ENCODE measurements at places on chromosomes 13 and 19.

GRCh38 chr19:489418-490196 is 6.7 kb upstream of the MADCAM1 start:
- ATAC-seq = peak; percentile 43

DNA sequence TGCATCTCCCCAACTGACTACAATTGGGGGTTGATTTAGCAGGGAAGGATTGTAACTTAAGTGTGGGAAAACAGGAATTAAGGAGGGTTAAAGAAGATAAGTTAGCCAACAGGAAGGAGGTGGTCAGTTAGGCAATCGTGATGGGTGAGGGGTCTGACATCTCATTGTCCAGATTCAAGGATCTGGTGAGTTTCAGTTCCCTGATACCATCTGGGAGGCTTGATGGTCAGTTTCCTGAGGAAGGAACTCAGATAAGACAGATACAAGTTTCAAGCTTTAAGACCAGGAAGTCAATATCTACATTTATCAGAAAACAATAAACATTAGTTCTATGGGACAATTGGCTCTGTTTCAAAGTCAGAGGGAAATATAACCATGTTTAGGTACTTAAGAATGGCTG is 601.8 kb downstream of the SLITRK6 start:
- ATAC-seq = no peak

- ATAC-seq = no peak
Observed at GRCh38 chr13:31101472-31102170, 60.1 kb downstream of the HSPH1 start.

DNA sequence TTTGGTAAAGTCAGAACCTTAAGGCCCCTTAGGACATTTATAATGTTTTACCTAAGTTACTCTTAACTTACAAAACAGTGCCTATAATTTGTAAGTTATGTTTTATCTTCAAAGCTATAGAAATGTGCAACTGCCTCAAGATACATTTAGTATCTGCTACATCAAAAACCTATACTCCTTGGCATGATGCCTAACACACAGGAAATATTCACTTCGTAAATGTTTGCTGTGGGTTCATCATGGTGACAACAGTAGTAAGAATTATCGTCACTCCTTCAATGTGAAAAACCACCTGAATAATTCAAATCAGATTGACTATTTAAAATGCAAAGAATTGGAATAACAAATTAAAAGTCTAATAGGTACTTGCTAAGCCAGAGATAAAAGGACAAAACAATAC is 184.1 kb downstream of the DIAPH3 start:
- no peak for ATAC-seq

GRCh38 chr13:63843766-63844699 is 2428.4 kb upstream of the PCDH20 start:
- ATAC-seq = no peak

DNA sequence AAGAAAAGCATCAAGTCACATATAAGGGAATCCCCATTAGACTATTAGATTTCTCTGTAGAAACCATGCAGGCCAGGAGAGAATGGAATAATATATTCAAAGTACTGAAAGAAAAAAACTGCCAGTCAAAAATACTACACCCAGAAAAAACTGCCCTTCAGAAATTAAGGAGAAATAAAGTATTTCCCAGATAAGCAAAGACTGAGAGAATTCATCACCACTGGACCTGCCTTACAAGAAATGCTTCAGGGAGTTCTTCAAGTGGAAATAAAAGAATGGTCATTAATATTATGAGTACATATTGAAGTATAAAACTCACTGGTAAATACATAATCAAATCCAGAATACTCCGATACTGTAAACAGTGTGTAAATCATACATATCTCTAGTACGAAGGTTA is 35.9 kb downstream of the VWA8 start:
- ATAC-seq = no peak

DNA sequence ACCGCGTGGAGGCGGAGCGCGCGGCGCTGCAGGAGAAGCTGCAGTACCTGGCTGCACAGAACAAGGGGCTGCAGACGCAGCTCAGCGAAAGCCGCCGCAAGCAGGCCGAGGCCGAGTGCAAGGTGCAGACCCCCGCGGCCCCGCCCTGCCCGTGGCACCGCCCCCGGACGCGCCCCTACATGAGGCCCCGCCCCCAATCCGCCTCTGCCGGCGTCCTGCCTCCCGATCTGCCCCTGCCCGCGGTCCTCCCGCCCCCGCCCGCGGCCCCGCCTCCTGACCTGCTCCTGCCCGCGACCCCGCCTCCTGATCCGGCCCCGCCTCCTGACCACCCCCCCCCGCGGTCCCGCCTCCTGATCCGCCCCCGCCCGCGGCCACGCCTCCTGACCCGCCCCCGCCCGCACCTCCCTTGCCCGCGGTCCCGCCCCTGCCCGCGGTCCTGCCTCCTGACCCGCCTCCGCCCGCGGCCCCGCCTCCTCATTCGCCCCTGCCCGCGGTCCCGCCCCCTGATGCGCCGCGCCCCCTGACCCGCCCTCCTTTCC is 11.7 kb downstream of the PRR36 start:
- ATAC-seq = peak; percentile 55

DNA sequence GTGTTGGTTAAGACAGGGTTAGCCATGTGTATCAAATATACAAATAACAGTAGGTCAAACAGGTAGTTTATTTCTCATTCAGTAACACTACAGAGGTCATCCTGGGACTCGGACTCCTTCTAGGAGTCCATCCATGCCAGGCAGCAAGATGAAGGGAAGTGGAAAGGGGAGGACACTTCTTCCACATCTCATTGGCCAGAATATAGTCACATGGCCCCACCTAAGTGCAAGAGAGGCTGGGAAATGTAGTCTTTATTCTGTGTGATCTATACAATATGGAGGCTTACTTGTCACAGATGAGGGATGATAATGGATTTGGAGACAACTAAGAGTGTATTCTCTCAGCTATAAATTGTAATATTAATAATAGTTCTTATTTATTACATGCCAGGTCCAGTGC is 31.1 kb downstream of the RDH8 start:
- ATAC-seq = no peak

DNA sequence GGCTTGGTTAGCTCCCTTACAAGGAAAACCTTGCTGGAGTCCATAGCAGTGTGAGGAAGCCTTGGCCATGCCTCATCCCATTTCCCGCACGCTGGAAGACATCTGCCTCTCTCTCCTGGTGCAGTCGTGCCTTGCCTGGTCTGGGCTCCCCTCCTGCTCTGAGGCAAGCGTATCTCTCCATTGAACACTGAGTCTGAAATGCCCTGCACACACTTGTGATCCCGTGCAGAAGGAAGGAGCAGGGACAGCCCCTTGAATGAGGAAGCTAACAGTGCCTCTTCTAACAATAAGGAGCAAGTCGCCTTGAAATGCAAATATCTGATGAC is 407 bp upstream of the ZNF440 start:
- no peak for ATAC-seq

- peak; percentile 82 for ATAC-seq
Observed at GRCh38 chr13:27573265-27573664, 47.1 kb downstream of the LNX2 start.

GRCh38 chr13:73664851-73665250 is 469.4 kb downstream of the KLF12 start:
- no peak for ATAC-seq

DNA sequence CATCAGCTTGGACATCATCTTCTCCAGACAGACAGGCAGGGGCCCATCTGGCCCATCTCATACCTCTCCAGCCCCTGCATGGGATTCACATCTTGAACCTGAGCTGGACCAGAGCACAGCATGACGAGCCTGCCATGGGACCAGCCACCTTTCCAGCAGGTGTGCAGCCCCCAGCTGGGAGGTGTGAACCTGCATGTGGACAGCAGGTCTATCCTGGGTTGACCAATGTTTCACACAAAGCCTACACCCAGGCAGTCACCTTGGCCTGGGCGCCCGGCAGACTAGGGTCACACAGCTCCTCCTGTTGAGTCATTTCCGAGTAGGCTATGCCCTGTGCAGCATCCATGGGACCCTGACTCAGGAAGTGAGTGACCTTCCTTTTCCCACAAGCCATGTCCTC is 41.4 kb downstream of the MAU2 start:
- ATAC-seq = no peak

GRCh38 chr13:74061926-74062595 is 72.1 kb downstream of the KLF12 start:
- no peak for ATAC-seq

DNA sequence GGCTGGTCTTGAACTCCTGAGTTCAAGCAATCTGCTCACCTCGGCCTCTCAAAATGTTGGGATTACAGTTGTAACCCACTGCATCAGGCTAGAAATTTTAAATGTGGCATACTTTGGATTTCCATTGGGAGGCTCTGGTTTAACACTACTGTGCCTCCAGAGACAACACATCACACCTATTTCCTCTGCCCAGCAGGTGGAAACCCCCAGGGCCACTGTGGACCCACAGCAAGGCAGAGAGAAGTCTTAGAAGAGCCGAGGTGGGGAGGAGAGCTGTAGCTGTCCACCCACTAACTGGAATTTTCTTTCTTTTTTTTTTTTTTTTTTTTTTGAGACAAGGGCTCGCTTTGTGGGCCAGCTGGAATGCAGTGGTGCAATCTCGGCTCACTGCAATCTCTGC is 39.4 kb downstream of the IER2 start:
- ATAC-seq = no peak

DNA sequence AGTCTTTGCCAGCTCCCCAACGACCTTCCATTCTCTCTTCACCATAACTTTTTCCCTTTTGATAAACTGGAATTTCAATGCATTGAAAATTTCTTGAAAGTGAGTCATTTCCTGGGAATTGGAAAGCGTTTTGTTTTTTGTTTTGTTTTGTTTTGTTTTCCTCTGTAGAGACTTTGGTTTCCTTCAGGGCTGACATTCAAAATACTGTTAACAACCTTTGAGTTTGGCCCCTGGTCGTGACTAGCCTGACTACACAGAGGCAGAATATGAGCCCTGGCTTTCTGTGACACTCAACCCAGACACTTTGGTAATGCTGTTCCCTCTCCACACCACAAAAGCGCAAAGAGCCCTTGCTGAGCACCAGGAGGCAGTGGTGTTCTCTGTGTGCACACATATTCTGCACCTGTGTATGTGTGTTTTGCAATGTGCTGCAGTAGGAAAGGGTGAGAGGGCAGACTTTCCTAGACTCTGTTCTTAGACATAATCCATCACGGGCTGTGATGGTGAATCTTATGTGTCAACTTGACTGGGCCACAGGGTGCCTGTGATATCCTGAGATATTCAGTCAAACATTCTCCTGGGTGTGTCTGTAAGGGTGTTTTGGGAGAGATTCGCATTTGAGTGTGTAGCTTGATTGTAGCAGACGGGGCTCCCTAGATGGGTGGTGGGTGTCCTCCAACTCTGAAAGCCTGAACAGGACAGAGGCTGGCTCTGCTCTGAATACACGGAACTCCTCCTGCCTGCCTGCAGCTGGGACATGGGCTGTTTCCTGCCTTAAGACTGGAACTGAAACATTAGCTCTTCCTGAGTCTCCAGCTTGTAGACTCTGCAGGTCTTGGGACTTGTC is 29.5 kb upstream of the ANKRD10 start:
- peak; percentile 85 for ATAC-seq

GRCh38 chr19:1618157-1619093 is 13.2 kb upstream of the UQCR11 start:
- ATAC-seq = peak; percentile 51

DNA sequence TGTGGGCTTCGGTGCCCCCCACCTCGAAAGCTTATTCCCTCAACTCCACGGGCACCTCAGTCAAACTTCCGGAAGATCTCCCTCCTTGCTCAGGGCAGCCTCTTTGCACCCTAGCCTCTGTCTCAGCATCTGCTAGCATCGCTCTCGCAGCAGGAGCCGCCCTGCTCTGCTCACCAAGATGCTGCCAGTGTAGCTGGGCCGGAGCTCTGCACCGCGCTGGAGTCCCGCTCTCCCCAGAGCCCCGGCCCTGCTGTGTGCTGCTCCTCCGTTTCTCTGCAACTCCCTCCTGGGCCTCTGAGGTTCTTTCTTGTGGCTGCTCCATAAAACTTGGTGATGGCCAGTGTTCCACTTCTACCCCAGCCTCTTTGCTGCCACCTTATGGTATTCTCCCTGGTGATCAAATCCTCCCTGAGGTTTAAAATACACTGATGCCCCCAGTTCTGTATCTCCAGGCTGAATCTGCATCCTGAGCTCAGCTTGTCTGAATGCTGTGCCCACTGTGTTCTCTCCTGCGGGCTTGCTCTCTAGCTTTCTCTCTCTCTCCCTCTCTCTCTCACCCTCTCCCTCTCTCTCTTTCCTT is 198.0 kb downstream of the UQCRFS1 start:
- no peak for ATAC-seq

- no peak for ATAC-seq
Observed at GRCh38 chr13:44296856-44297255, 76.8 kb upstream of the SERP2 start.

- ATAC-seq = no peak
Observed at GRCh38 chr19:38932425-38933179, 1.9 kb downstream of the MRPS12 start.

GRCh38 chr13:49253310-49253709 is 5.6 kb downstream of the CDADC1 start:
- ATAC-seq = no peak

DNA sequence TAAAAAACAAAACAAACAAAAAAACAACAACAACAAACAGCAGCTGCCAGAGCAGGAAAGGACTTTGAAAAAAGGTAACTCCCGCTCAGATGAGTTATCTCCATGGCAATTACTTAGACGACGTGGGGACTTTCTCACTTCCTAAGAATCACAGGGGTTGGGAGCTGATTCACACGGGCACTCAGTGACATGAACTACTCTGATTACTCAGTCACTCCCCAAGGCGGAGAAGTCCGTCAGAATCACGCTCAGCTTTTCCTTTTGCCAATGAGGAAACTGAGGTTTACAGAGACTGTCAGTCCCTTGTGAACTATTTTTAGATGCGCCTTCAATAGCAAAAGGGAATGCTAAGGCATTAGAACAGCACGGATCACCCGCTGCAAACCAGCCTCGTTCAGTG is 32.3 kb upstream of the MATK start:
- ATAC-seq = peak; percentile 68

DNA sequence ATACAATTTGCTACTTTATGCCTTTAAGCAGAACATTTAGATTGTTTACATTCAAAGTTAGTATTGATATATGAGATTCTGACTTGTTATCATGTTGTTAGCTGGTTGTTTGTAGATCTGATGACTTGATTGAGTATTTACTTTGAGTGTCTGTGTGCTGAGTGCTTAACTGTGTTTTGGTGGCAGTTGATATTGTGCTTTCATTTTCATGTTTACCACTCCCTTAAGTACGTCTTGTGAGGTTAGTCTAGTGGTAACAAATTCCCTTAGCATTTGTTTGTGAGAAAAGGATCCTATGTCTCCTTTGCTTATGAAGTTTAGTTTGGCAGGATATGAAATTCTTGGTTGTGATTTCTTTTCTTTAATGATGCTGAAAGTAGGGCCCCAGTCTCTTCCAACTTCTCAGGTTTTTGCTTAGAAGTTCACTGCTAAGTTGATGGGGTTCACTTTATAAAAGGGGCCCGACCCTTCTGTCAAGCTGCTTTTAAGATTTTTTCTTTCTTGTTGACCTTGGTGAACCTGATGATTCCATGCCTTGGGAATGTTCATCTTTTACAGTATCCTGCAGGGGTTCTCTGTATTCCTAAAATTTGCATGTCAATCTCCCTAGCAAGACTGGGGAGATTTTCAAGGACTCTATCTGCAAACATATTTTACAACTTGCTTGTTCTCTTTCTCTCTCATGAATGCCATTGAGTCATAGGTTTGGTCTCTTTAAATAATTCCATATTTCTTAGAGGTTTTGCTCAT is 1095.4 kb upstream of the PCDH20 start:
- ATAC-seq = no peak

GRCh38 chr13:104837756-104838155 is 1697.7 kb downstream of the EFNB2 start:
- no peak for ATAC-seq
